ENCODE measurements at places on chromosomes 2 and 18. TPM values are rescaled to one million over a fixed set of nuclear protein-coding genes. Genes with fewer than 3 reads are reported as not detected.

DNA sequence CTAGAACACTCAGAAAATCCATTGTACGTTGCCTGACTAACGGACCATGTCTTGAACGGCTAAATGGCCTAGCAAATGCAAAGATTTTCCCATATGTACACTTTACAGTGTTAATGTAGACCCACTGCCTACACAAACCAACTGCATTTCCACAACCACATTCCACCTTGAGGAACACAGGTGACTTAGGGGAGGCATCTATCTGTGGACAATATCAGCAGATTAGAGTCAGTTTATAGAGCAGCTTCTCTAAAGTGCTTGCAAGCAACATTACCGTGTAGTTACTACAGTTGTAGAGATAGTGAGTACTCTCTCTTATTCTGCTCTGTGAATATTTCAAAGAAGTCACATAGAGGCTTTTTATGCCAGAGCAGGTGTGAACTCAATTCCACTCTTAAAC, 139.6 kb downstream of the TCF4 start:
- H3K36me3 ChIP-seq: no peaks in the 10 kb centered on the region
- H3K27ac ChIP-seq: no peak overlapping the region
- no peak overlapping the region for H3K4me3 ChIP-seq
- no peaks in the 10 kb centered on the region for H3K27me3 ChIP-seq
- H3K4me1 ChIP-seq: no peaks in the 10 kb centered on the region
- DNase-seq: no peak

- H3K27ac ChIP-seq: no peak overlapping the region
- H3K27me3 ChIP-seq: no peaks in the 10 kb centered on the region
- H3K4me3 ChIP-seq: no peak overlapping the region
- no peaks in the 10 kb centered on the region for H3K36me3 ChIP-seq
- DNase-seq: no peak
- H3K4me1 ChIP-seq: no peaks in the 10 kb centered on the region
These were observed 450.2 kb upstream of the KLHL29 start for GRCh38 chr2:22934747-22935146.

Gene CCBE1
- total RNA-seq: not detected

Gene CKAP2L
- total RNA-seq: 25.2 TPM

DNA sequence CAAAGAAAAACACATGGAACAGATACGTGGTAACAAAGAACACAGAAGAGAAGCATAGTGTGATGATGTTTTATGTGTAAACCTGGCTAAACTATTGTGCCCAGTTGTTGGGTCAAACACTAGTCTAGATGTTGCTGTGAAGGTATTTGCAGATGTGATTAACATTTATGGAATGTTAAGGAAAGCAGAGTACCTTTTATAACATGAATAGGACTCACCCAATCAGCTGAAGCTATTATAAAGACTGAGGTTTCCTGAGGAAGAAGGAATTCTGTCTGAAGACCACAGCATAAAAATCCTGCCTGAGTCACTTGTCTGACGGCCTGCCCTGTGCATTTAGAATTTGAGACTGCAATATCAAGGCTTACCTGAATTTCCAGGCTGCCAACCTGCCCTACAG, 253.1 kb downstream of the DYM start:
- H3K4me1 ChIP-seq: peaks cover 11% of the 10 kb centered on the region
- H3K4me3 ChIP-seq: no peak overlapping the region
- H3K36me3 ChIP-seq: no peaks in the 10 kb centered on the region
- H3K27ac ChIP-seq: peak overlapping the region; percentile 26

Gene MOCOS
- total RNA-seq: 0.85 TPM

Gene IL36G
- total RNA-seq: not detected

Measured in endothelial cell of umbilical vein (primary cell).